AG09319 (cell line): ENCODE measurements at places on chromosomes 13 and 19.

- DNase-seq, result peak; percentile 8
Measured at GRCh38 chr13:83449668-83450395, 432.4 kb downstream of the SLITRK1 start.

- DNase-seq, result peak; percentile 27
Measured at GRCh38 chr13:95494082-95494681, 58.3 kb upstream of the CLDN10 start.

DNA sequence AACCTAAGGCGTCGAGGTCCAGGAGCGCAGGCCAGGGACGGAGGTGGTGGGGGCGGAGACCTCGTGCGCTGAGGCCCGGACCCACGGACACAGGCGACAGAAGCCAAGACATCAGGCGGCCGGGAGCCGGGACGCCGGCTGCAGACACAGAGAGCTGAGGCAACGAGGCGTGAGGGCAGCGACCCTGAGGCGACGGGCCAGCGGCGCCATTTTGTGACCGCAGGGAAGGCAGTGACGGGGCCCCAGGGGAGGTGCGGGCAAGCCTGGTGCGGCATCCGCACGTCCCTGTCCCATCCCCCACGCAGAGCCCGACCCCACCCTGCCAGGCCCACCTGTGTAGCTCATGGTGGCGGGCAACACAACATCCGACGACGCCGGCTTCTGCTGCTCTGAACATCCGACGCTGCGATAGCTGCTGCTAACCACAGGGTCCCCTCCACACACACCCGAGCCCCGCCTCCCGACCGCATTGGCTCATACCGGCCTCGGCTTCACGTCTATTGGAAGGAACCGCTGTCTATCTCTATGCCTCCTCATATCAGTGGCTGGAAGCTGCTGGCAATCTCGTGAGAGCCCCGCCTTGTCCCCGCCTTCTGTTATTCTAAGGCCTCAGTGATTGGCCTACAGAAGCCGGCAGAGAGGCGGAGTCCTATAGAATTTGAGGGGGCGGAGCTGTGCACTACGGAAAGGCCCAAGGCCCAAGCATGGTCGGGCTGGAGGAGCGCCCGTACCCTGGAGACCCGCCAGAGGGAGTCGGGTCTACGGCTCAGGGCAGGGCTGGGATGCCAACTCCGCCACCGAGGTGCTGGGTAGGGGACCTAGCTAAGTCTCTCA lies at the start of gene AKAP8L:
Gene AKAP8L, minus strand, starts transcription at position 410 of the 834 bp plus-strand sequence. Its CDS starts 65 bp downstream, at position 345.
- DNase-seq, result peak; percentile 100

DNA sequence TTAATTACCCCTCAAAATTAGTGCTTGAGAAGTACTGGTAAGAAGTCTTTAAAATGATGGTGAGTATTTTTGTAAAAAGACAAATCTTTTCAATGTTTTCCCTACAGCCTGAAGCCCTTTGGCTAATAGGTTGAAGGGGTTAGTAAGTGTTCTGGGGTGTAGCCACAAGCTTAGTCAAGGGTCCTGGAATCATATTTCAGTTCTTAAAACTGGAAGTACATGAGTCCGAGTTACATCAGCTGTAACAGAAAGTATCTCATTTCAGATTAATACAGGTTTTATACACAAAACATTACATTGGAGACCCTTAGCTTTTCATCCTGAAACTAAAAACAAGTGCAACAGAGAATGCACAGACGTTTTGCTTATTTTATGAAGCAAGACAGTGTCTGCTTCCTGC lies 52.7 kb upstream of the TEX29 start:
- no peak for DNase-seq

DNA sequence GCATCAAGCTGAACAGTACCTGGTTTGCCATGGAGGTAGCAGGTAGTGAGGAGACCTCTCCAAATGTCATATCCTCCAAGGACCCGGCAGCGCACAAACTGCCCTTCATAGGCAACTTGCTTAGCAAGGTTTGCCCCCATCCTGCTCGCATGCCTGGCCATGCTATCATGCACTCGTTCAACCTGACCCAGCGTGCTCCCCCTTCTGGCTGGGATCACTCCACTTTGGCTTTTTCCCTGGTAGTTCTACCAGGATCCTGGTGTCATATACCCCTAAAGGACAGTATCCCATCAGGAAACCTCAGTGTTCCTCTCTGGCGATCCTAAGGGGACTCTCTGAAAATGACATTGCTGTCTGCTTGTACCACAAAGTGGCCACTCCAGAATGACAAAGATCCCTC lies 38.6 kb upstream of the ZNF30 start:
- no peak for DNase-seq

DNA sequence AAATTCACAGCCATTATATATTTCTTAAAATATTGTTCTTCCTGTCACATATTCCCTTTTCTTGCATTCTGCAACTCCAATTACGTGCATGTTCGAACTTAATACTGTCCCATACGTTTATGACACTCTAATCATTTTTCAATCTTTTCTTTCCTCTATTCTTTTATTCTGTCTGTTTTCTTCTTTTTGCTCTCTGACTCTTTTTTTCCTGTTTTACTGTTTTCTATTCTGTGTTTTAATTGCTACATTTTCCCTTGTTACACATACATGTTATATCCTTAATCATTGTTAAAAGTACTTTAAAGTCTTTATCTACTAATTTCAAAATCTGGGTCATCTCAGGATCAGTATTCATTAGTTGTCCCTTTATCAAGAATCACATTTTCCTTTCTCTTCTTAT lies 1149.1 kb upstream of the PCDH20 start:
- DNase-seq, result no peak

DNA sequence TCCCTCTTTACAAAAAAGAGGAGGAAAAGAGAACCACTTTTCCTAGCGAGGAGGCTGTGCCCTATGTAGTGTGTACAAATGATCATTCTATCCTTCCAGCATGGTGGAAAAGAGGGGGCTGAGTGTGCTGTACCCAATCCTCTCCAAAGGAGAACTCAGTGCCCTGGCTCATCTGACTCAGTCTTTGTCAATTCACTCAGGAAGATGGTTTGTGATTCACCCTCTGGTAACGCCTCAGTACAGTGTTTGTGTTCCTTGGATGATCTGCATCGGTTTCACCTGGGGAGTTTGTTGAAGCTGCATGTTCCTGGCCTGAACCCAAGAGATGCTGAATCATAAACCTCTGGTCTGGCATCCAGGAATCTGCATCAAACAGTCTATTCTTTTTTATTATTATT lies 18.3 kb upstream of the ENOX1 start:
- no peak for DNase-seq

DNA sequence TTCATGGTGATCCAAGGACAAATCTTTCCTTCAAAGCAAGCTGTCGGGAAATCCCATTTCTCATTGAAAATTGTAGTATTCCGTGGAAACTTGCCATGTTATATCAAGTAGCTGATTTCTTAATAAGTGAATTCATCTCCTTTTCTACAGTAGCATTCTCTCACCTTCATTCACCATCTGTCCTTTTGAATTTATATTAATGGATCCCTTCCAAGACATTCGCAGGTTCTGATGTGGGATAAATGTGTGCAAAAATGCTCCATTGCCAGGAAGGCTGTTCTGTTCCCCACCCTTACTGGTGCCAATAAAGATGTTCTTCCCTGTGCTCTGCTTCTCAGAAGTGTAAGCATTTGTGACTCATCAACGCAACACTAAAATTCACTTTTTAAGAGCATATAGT lies 36.2 kb downstream of the AMER2 start:
- no peak for DNase-seq

DNA sequence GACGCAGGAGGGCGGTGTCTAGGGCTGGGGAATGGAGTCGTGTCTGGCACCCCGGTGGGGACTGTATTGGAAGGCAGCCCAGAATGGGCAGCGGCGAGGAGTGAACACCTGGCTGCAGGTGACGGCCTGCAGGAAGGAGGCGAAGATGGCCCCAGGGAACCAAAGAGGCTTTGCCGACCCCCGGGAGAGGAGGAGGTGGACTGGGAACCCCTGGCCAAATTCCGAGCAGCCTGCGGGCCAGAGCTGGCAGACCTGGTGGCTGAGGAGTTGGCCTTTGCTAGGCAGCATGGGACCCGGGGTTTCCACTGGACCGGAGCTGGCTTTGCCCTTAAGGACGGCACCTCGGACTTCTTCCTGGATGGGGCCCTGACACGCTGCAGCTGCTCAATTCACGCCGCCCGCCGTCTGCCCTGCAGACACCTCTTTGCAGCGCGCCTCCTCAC lies 25.9 kb downstream of the ZSWIM9 start:
- DNase-seq, result no peak

DNA sequence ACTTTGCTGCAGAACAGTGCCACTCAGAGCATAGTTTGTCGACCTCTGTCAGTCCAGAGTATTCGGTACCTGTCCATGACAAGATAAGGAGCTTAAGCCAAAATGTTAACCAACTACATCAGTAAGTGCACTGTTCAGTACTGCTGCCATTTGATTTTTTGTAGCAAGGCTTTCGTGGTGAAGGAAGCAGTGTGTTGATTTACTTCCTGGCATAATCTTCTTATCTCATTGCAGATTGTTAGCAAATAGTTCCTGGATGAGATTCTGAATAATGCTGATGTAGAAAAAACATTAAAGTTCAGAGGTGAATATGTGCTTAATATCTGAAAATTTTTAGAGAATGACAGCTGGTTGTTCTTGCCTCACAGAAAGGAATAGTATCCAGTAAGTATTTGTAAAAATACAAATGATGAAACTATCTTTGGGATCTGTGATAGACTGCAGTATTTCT lies 85.7 kb downstream of the LRRC63 start:
- DNase-seq, result no peak

DNA sequence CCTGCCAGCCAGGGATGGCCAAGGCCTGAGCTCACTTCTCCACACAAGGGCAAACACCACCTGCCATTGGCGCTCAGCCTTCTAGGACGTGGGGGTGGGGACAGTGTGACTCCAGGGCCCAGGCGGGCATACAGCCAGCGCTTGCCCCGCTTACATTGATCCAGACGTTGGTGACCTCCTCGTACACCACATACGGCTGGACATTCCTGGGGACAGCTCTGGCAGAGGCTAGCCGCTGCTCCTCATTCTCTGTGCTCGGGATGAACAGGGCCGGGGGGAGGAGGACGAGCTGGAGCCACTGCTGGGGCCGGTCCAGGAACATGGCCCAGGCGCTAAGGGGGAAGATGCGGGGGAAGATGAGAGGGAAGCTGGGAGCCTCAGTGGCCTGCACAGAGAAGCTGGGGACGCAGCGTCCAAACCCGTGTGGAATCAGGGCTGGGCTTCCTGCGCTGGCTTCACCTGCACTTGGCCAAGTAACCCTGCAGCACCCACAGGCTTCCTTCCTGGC lies 25.1 kb upstream of the MYDGF start:
- DNase-seq, result no peak

- DNase-seq, result no peak
Measured at GRCh38 chr13:74838096-74838495, 643.9 kb downstream of the TBC1D4 start.

GRCh38 chr13:108426893-108427292 lies 157.4 kb downstream of the TNFSF13B start:
- no peak for DNase-seq

- no peak for DNase-seq
Measured at GRCh38 chr19:51564791-51565190, 6.3 kb upstream of the ZNF175 start.

GRCh38 chr19:48445256-48445605 lies 552 bp upstream of the GRWD1 start:
- peak; percentile 81 for DNase-seq

- no peak for DNase-seq
Measured at GRCh38 chr19:1847684-1848398, 442 bp downstream of the REXO1 start.

GRCh38 chr19:16385821-16386220 lies 61.2 kb downstream of the KLF2 start:
- DNase-seq, result no peak

- no peak for DNase-seq
Measured at GRCh38 chr13:103188713-103189326, 122.6 kb upstream of the SLC10A2 start.

DNA sequence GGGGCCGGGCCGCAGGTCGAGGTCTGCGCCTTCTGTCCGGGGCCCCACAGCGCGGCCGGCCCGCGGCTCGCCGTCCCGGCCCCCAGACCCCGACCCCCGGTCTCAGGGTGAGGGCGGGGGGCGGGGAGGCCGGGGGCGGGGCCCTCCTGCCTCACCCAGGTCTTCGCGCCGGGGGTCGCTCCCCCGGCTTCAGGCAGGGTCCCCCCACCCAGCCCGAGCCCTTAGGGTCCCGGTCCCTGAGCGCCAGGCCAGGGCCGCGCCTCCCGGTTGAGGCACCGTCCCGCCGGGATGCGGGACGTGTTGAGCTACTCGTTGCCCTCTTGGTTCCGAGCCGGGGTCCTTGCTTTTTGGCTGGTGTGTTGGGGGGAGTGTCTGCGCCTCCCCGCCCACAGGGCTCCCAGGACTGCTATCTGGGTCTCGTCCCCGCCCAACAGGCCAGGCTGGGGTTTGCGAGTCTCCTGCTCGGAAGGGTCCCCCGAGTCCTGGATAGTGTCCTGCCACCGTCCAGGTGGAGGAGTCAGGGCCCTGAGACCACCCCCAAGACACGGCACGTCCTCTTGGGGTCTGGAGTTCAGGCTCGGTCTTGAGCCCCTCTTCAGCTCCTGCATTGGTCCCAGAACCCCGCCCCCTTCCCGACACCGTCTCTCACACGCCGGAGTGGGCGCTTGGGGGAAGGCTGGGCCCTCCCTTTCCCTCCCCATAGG lies 452 bp downstream of the PIAS4 start:
- DNase-seq, result no peak

DNA sequence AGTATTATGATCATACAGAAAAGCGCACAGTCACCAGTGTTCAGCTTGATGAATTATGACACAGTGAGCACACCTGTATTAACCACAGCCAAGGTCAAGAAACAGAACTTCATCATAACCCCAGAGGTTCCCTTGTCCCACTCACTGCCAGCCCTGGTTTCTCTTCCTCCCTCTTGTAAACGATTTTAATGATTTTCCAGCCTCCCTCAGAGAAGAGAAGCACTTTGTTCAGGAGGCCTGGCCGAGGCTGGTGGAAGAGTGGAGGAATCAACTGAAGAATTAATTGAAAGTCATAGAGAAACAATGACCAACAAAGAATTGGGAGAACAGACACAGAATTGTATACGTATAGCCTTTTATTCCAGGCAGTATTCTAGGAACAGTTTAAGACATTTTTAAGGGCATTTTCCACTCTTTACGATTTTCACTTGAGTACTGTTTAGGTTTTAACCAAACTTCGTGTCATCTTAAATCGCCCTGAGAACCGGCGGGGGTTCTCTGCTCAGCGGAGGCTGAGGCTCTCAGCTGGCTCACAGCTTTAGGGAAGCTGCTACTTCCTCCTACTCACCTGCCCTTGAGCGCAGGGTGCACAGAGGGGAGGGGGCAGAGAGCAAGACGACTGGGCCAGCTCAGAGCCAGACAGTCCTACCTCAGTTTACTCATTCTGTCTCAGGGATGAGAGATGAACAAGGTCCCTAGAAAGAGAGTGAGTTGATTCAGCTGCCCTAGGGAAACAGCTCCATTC lies 108.6 kb downstream of the AKAP11 start:
- no peak for DNase-seq

DNA sequence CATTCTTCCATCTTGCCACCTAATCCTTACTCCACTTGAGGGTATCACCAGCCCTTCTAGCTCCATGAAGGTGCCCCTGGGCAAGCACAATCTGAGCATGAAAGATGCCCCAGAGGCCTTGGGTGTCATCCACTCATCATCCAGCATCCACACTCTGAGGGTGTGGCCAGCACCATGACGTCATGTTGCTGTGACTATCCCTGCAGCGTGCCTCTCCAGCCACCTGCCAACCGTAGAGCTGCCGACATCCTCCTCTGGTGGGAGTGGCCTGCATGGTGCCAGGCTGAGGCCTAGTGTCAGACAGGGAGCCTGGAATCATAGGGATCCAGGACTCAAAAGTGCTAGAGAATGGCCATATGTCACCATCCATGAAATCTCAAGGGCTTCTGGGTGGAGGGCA lies 3.1 kb upstream of the KLK3 start:
- DNase-seq, result no peak
